NCI-H526 treated with DMSO at 0.1 percent for 48 hours (cell line): ENCODE measurements at places on chromosomes 11 and 22.

DNA sequence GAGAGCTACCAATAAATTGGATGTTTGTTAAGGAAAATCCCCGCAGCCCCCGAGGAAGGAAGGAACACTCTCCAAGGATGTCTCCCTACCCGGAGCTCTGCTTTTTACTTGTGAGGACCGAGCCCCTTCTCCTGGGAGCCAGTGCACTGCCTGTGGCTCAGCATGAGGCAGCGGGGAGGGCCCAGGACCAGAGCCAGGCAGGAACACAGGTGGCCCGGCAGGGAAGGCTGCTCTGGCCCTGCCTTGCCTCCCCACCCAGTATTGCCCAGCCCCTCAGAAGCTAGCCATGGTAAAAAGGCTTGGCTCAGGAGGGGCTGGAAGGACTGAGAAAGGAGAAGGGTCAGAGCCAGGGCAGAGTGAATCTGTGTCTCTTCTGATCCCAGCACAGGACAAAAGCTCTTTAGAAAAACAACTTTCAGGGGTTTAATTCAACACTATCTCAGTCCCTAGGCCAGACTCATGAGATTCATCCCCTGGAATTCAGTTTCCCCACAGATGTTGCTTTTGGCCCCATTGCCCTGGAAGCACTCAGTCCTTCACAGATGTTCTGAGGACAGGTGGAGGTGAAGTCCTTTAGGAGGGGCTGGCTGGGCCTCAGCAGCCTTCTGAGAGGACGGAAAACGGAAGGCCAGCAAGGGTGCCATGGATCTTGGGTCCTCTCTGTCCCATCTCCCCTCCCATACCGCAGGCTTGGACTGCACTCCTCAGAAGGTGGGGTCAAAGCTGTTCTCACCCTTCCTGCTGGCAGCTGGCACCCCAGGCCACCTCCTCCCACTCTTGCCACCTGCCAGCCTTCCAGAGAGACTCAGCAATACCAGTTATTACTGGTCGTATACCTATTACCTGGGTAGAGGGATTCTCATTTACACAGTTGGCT lies 318.9 kb downstream of the NTM start:
- DNase-seq, result no peak

GRCh38 chr22:36136988-36137387 lies 23.6 kb downstream of the APOL3 start:
- no peak for DNase-seq

- no peak for DNase-seq
Observed at GRCh38 chr22:39174498-39175352, 22.2 kb upstream of the CBX7 start.

GRCh38 chr11:107243929-107244328 lies 213.7 kb downstream of the CWF19L2 start:
- DNase-seq, result no peak

- no peak for DNase-seq
Observed at GRCh38 chr11:8043756-8044155, 37.3 kb upstream of the TUB start.

DNA sequence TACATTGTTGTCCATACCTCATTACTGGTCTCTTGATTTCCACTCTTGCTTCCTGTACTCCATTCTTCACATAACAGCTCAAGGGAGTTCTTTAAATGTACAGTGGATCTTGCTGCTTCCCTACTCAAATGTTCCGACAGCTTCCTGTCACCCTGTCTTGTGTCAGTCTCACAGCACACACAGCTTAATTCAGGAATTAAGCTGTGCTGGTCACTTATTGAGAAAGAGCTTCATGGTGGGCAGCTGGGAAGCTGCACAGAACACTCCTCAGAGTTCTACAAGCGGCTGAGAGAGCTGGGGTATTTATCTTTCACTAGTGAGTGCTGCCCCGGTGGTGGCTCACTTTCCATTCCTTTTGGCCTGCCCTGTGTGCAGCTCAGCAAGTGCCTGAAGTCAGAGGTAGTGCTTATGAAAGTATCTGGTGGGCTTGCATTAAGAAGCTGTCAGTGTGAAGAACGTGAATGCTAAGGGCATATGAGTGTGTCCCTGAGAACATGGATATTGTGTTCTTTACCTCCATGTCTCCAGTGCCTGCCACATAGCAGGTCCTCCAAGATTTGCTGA lies 48.7 kb downstream of the KCNQ1OT1 start:
- no peak for DNase-seq

DNA sequence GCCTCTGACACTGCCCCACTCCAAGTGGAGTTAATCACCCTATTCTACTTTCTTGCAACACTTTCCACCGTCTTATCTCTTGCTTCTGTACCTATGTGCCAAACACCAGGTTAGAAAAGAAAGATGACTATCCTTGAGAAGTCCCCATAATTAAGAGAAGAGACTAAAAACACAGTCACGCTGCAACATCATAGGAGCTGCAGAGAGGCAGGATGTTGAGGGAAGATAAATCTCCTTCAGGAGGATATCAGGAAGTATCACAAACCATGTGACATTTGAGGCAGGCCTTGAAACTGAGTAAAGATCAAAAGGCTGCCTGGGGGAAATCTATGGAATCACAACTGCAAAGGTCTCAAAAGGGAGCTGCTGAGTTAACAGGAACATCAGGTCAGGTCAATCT lies 24.8 kb downstream of the GAB2 start:
- DNase-seq, result no peak

DNA sequence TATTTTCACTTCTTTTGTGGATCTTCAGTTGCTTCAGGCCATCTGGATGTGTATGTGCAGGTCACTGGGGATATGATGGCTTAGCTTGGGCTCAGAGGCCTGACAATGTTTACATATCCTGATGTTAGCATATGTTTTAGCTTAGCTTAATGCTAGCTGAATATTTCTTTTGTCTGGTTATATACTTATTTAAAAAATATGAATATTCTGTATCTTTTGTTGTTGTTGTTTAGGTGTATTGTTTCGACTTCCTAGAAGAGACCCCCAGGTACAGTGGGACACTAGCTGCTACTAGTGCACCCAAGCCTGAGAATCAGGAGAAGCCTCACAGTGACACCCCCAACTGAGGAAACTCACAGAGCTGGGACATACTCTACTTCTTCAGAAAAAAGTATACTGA lies at the start of gene KDM4E:
KDM4E (plus strand) TSS at position 301 of the 400 bp plus-strand sequence. CDS start 300 bp downstream, outside the sequence.
- DNase-seq, result no peak

- no peak for DNase-seq
Observed at GRCh38 chr11:45928535-45929215, 6.2 kb downstream of the LARGE2 start.

- DNase-seq, result no peak
Observed at GRCh38 chr11:65776710-65777141, 4.0 kb downstream of the AP5B1 start.

- DNase-seq, result no peak
Observed at GRCh38 chr11:29957431-29957830, 59.4 kb downstream of the KCNA4 start.

DNA sequence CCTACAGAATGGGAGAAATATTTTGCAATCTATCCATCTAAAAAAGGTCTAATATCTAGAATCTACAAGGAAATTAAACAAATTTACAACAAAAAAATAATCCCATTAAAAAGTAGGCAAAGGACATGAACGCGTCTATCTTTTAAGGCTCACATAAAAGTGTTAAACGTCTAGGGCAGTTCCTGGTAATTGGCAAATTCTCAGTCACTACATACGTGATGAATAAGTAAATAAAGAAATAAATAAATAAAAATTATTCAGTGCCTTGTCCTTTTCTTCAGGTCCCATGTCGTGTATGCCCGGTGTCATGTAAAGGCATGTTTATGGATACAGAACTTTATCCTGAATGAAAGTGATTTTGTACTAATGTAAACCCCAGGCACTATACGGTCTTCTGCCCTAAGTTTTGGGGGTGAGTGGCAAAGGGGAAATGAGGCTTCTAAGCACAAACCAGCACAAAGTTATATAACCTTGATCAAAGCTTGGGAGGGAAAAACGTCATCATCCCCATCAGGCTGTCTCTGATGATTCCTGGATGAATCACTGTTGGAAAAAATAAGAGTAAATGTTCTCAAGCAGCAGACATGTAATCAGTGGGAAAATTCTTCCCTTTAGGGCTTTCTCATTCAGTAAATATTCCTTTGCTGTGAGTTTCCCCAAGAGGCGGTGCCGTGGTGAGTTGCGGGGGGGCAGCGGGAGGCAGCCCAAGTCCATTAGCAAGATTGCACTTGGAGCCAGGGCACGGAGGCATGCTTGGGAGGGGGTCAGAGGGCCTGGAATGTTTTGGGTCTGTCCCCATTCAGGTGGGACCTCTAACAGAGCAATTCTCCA lies 30.4 kb upstream of the MICAL2 start:
- no peak for DNase-seq

GRCh38 chr11:109037856-109038780 lies 373.2 kb downstream of the DDX10 start:
- no peak for DNase-seq

DNA sequence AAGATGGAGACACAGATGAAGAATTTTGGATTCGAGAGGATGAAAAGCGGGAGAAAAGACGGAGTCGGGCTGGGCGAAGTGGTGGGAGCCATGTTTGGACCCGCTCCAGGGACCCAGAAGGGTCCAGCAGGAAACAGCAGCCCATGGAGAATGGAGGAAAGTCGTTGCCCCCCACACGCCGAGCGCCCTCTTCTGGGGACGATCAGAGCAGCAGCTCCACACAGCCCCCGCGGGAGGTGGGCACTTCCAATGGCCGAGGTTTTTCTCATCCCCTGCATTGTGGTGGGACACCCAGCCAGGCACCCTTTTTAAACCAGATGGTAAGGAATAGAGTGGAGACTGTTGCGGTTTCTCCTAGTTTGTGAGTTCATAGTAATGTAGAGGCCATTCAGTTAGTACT lies 22.8 kb upstream of the SLC25A18 start:
- no peak for DNase-seq

- no peak for DNase-seq
Observed at GRCh38 chr11:20854215-20854955, 185.0 kb downstream of the NELL1 start.

GRCh38 chr11:64251016-64251752 lies at the start of gene PLCB3:
Gene PLCB3, plus strand, starts transcription at chr11:64251530. Its CDS starts 120 bp downstream, at chr11:64251650.
- no peak for DNase-seq

DNA sequence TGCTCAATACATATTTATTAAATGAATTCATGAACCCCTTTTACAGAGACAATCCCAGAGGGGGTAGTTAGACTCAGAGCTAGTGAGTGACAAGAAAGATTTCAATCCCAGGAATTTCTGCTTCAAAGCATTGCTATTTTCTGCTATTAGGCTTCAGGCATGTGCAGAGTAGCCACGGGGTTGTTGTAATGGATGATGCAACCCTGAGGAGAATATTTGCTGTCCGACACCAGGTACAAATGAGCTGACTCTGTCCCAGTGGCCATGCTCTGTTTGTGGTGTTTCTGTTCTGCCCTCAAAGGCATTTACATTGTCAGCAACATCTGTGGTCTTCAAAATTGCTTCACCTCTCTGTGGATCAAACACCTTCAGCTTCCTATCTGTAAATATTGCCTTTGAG lies 102.6 kb downstream of the CSNK2A3 start:
- DNase-seq, result no peak

DNA sequence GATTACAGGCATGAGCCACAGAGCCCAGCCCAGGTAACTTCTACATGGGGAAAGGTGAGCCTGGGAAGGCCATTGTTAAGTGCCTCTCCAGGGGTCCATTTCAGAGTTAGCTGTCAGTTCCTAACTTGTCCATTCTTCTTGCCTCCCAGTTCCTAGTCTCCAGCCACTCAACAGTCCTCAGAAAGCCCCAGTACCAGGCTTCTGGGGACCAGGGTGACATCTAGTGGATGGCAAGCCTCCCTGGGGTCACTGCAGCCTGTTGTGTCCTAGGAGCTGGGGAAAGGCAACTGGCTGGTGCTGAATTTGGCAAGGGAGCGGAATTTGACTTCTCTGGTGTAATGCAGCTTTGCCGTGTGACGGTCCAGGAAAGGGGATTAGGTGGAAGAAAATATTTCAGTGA lies 2.1 kb downstream of the LGALS12 start:
- DNase-seq, result peak; percentile 5

GRCh38 chr11:22478169-22478568 lies 140.0 kb downstream of the SLC17A6 start:
- DNase-seq, result no peak

GRCh38 chr11:11498195-11498594 lies 123.6 kb downstream of the GALNT18 start:
- DNase-seq, result no peak

DNA sequence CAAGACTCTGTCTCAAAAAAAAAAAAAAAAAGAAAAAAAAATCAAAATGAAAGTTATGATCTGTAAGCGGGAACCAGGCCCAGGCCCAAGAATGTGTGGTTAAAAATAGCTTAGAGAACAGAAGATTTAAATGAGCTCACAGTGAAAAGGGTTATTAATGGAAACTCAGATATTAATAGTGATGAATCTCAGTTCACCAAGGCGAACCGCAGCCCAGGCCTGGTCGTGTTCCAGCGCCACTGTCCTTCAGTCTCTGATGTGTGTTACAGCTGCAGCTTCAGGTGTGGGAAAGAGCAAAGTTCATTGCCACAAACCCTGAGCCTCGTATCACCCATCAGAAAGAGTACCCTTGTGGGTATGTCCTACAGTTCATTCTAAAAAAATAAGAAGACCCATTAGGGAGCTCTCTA lies 107.1 kb downstream of the GAB2 start:
- peak; percentile 73 for DNase-seq

DNA sequence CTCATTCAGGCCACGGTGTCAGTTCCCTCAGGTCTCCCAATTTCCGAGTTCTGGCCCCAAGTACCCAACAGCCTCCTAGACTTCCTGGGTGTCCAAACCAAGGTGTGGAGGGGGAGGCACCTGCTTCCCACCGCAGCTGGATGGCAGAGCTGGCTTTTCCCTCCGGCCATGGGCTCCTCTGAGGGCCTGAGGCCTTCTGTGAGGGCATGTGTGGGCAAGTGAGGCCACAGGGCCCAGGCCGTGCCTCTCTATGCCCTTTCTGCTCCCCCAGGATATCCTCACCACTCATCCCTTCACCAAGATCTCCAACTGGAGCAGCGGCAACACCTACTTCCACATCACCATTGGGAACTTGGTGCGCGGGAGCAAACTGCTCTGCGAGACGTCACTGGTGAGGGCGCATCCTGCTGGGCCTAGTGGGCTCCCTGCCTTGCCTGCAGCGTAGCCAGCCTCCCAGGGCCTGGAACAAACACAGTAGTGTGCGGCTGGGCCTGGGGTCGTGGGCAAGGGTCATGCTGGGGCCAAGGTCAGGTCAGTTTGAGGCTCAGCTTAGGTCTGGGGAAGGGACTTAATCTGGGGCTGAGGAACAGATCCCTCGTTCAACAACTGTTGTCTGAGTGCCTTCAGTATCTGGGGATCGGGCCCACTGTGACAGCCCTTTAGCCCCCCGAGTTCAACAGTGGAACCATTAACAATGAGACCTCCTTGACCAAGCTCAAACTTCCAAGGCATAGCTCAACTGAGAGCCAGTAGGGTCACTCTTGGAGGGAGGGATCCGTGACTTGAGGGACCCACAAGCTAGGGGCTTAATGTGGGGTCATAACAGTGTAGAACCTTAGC lies 85.8 kb downstream of the MYO7A start:
- DNase-seq, result no peak

DNA sequence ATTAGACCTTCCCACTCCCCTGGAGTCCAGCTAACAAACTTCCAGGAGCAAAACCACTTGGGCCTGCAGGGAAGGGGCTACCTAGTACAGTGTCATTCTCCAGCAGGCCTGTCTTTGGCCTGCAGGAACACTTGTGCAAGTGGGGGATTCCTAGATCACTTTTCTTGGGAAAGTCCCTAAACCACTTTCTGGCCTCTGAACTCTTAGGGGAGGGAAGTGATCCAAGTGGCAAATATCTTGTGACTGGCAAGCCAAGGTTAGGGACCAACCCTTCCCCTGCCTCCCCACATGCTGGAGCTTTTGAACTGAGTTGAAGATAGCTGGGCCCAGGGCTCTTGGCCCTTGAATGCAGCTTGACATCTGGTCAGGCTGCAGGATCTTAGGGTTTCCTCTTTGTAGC lies 17.2 kb downstream of the PPFIBP2 start:
- no peak for DNase-seq
